ENCODE measurements at places on chromosomes 5 and 9.

- DNase-seq = no peak
Measured at GRCh38 chr5:89071101-89071940, 188.3 kb upstream of the MEF2C start.

GRCh38 chr5:181127907-181128626, 2.9 kb downstream of the OR2V1 start:
- no peak for DNase-seq

- no peak for DNase-seq
Measured at GRCh38 chr5:1961304-1961946, 78.7 kb upstream of the IRX4 start.

DNA sequence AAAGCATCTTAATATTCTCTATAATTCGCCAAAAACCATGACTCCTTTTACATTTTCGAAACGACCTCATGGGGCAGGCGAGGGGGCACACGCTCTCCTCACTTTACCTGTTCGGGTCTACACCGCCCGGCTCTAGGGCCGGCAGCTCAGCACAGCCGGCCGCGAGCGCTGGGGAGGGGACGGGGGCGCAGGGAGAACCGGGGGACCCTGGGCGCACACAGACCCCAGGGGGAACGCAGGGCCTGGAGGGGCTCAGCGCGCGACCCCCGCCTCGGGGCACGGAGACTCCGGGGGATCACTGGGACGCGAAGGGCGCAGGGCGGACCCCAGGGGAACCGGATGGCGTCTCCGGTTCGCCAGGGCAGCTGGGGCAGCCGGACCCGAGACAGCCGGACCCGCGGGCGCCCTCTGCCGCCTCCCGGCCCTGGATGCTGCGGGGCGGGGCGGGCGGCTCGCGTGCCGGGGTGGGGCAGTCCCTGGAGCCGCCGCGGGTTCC, at the start of gene AHRR:
Gene AHRR (plus strand): TSS at position 485 of the 496 bp plus-strand sequence. CDS start 22,189 bp downstream, outside the sequence.
- DNase-seq = no peak

GRCh38 chr9:26375448-26375847, 517.2 kb downstream of the CAAP1 start:
- DNase-seq = no peak

GRCh38 chr5:81400375-81400774, 6.4 kb upstream of the ACOT12 start:
- no peak for DNase-seq

DNA sequence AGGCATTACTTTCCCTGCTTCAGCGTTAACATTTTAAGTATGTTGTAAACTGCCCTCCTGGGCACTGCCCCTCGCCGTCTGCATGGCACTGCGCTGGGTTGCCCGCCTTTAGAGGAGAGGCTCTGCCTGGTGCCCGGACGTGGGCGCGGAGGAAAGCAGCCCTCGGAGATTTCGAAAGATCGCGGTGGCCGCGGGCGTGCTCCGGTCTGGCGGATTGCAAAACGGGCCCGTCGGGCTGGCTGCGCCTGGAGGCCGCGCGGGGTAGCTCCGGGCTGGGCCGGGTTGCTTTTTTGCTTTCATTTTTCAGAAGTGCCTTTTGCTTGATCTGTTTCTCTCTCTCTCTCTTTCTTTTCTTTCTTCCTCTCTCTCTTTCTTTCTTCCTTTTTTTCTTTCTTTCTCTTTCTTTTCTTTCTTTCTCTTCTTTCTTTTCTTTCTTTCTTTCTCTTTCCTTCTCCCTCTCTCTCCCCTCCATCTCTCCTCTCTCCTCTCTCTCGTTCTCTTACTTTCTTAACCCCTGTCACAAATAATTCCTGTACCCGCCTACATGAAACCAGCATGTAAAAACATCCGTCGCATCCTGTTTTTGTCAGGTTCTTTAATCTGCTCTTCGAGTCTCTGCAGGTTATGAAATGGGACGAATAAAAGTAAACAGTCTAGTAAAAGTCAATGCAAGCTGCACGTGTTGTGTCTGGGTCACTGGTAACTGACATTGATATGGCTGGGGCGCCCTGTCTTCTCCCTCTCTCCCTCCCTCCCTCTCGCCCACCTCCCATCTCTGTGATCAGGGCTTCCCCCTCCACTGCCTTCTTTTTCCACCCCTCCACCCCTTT, 1.7 kb downstream of the FST start:
- peak; percentile 42 for DNase-seq

DNA sequence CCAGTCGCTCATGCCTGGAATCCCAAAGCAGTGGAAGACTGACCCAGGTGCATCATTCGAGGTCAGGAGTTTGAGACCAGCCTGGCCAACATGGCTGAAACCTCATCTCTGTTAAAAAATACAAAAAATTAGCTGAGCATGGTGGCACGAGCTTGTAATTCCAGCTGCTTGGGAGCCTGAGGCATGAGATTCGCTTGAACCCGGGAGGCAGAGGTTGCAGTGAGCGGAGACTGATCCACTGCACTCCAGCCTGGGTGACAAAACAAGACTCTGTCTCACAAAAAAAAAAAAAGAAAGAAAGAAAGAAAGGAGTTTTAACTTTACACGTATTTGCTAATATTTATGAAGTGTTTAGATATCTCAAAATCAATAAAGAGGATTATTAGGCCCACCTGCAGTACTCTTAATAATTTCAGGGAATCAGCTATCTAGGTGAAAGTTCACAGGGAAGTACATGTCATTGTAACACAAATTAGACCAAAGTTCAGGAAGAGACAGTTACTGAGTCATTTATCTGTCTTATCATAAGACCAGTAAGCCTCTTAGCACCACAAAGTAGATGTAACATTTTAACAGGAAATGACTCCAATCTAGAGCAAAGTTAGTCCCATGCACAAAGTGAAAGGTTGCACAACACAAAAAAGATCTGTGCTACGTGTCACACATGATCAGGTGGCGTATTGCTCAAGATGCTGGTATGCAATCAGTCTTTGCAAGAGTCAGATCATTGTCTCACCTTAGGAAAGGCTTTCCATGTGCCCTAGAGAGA, 34.1 kb upstream of the PLIN2 start:
- peak; percentile 77 for DNase-seq

DNA sequence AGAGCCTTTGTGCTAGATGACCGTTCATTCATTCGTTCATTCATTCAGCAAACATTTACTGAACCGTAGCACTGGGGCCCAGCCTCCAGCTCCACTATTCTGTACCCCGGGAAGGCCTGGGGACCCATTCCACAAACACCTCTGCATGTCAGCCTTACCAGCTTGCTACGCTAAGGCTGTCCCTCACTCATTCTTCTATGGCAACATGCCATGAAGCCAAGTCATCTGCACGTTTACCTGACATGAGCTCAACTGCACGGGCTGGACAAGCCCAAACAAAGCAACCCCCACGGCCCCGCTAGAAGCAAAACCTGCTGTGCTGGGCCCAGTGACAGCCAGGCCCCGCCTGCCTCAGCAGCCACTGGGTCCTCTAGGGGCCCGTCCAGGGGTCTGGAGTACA, 6.0 kb downstream of the CEL start:
- DNase-seq = no peak

GRCh38 chr5:179806250-179807048, at the start of gene MGAT4B:
Gene MGAT4B, minus strand, starts transcription at chr5:179806866. Its CDS starts 283 bp downstream, at chr5:179806583.
- peak; percentile 65 for DNase-seq

DNA sequence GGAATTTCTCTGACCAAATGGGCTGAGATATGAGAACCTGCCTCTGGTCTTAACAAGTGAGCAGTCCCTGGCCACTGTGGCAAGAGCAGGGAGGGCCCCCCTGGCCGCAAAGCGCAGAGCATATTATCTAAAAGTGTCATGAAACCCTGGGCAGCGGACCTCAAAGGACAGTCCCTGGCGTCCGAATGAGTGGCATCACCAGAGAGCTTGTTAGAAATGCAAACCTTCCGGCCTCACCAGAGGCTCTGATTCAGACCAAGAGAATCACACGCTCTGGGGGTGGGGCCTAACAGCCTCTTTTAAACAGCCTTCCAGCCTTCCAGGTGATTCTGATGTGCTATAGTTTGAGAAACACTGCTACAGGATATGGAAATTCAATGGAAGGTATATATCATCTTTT, 10.9 kb downstream of the PTPN3 start:
- DNase-seq = no peak

DNA sequence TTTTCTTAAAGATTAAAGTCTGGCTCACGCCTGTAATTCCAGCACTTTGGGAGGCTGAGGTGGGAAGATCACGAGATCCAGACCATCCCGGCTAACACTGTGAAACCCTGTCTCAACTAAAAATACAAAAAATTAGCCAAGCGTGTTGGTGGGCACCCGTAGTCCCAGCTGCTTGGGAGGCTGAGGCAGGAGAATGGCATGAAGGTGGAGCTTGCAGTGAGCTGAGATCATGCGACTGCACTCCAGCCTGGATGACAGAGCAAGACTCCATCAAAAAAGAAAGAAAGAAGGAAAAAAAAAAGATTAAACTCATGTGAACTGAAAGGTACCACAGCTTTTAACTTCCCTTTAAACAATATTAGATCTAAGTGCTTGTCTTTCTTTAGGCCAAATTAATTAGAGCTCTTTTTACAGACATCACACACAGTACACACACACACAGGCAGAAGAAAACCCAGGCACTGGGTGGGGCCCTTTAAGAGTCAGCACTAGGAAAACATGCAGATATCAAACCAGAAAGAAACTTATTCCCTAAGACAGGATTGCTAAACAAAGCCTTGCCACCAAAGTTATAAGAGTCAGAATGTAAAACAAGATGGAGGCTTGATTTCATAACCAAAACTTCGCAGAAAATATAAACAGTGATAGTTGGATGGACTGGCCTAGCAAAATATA, 29.3 kb upstream of the UHRF2 start:
- no peak for DNase-seq

Measured in CD4-positive, alpha-beta T cell treated with Interleukin-15 for 4 hours (primary cell).